Hepatocyte (in vitro differentiated cells): ENCODE measurements at places on chromosomes 7 and 10. TPM values are rescaled to one million over a fixed set of nuclear protein-coding genes. Genes with fewer than 3 reads are reported as not detected.

CCDC172 gene
- total RNA-seq: not detected in 2 replicates

CYP2E1 gene
- total RNA-seq: 0.43 TPM in 1 of 2 replicates, not detected in the other

- no peak overlapping the region for H3K4me3 ChIP-seq
- no peak overlapping the region for H3K27ac ChIP-seq
- peaks cover 38% of the 10 kb centered on the region for H3K4me1 ChIP-seq
- H3K27me3 ChIP-seq: no peaks in the 10 kb centered on the region
- DNase-seq: no peak
Observed at GRCh38 chr7:158812684-158813083, 16.6 kb downstream of the ESYT2 start.

FKBP9 gene
- 91.2 and 109 TPM in 2 replicates for total RNA-seq

DNA sequence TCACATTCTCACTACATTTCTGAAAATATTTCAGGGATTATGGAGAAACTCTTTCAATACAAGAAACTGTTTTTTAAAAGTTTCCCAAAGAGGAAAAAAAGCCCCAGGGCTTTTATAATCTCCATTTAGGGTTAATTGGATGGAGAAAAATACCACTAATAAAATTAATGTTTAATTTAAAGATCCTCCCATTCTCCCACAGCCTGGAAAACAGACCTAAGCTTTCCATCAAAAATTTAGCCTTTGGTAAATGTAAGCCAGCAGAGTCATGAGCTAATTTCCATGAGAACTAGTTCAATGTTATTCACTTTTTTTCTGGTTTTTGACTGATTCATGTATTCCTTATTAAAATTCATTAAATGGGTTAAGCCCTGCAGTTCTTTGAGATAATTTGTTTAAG is 408.7 kb downstream of the PHTF2 start:
- no peaks in the 10 kb centered on the region for H3K4me1 ChIP-seq
- no peak overlapping the region for H3K4me3 ChIP-seq
- H3K27ac ChIP-seq: no peak overlapping the region
- no peaks in the 10 kb centered on the region for H3K27me3 ChIP-seq

DNA sequence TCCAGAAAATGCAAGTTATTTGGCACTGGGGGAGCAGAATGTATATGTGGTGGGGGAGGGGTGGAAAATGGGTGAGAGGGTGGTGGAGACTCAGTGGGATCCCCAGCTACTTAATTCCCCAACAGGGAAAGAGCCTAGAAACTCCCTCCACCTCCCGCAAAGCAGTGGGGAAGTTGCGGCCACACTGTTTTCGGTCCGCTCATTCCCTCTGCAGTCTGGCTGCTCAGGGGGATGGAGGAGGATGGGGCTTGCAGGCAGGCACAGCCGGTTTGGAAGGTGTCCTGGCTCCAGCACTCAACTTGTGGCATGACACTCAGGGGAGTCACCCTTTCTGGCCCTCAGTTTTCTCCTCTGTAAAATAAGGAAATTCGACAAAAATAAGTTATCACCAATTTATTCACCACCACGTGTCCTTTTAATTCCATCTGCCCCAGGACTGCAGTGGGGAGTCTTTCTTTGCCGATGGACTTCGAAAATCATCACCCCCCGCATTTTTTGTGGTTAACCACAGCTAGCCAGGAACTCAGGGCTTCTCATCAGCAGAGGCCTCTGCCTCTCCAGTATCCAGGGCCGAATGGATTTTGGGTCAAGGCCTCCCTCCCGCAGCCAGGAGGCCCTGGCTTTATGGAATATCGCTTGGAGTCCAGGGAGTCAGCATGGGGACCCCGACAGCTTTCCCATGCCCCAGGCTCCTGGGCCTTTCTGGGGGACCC is 1.6 kb upstream of the HTRA1 start:
- DNase-seq: no peak
- H3K27me3 ChIP-seq: peaks cover 48% of the 10 kb centered on the region
- peaks cover 7% of the 10 kb centered on the region for H3K4me1 ChIP-seq
- no peak overlapping the region for H3K27ac ChIP-seq
- H3K4me3 ChIP-seq: no peak overlapping the region

GRCh38 chr10:88896994-88897853 is 17.2 kb downstream of the STAMBPL1 start:
- DNase-seq: peak; percentile 66
- H3K36me3 ChIP-seq: no peaks in the 10 kb centered on the region
- no peaks in the 10 kb centered on the region for H3K27me3 ChIP-seq
- H3K27ac ChIP-seq: peak overlapping the region; percentile 96
- H3K4me1 ChIP-seq: peaks cover 43% of the 10 kb centered on the region

DNA sequence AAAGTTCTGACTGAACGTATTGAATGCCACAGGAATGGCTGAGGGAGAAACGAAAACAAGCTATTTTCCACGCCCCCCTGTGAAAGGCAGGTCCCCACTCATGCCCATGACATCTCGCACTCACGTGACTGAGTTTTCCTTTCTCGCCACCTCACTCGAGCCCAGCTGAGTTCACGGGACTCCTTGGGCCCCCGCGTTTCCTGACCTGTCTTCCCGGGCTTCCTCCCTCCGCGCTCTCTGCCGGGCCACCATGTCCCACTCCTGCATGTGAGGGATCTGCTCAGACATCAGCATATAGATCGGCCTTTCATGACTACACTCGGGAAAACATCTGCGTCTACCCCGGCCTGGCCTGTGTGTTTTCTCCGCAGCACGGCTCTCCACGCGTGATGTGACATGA is 226.0 kb upstream of the ADARB2 start:
- no peaks in the 10 kb centered on the region for H3K4me1 ChIP-seq
- H3K36me3 ChIP-seq: no peaks in the 10 kb centered on the region
- no peak overlapping the region for H3K4me3 ChIP-seq
- no peak for DNase-seq

MKX gene
- total RNA-seq: 0.72 and 0.90 TPM in 2 replicates

AKR1C8 gene
- not detected in 2 replicates for total RNA-seq

- no peaks in the 10 kb centered on the region for H3K27me3 ChIP-seq
- no peak for DNase-seq
- no peak overlapping the region for H3K27ac ChIP-seq
- no peaks in the 10 kb centered on the region for H3K4me1 ChIP-seq
Observed at GRCh38 chr7:19677180-19677579, 31.7 kb downstream of the POLR1F start.

DNA sequence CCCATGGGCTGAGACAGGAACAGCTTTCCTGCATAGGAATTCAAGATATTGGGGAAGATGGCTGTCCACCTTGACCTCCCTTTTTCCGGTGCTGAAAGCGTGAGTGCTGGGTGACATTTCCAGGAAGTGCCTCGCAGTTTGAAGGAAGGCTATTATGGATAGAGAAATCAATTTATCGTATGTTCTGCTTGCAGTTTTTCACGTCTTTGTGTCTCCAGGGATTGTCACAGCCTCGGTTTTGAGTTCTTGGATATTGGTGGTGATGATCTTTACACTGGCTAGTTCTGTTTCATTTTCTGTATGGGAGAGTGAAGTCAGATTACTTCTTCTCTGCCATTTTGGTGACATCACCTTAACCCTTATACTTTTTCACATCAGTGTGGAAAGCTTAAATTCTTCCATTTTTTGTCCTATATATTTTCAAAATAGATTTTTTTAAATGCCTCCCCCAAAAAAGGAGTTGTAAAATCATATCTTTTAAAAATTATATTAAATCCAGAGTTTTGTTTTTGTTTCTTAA is 102.5 kb upstream of the APBB1IP start:
- DNase-seq: no peak
- H3K4me3 ChIP-seq: no peak overlapping the region
- H3K27ac ChIP-seq: no peak overlapping the region
- peaks cover 11% of the 10 kb centered on the region for H3K4me1 ChIP-seq

DNA sequence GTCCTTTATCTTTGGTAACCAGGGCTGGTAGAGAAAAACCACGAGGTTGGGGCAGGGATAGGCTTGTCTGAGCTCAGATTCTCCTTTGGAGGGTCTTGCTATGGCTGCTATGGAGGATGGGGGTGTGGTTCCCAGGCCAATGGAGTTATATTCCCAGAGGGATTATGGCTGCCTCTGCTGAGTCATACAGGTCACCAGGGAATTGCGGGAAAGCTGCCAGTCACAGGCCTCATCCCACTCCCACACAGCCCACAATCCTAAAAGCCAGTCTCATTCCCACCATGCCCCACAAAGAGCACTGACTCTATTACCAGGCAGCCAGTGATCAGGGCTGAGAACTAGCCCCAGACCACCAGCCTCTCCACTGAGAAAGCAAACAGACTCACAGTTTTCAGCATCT is 316.6 kb upstream of the TMEM229A start:
- H3K4me1 ChIP-seq: no peaks in the 10 kb centered on the region
- H3K27ac ChIP-seq: no peak overlapping the region
- H3K36me3 ChIP-seq: no peaks in the 10 kb centered on the region
- no peaks in the 10 kb centered on the region for H3K27me3 ChIP-seq
